NCI-H226 (cell line): ENCODE measurements at places on chromosomes 3 and 15.
A peak's percentile ranks its signal among the peaks of the same experiment; 100 is the strongest.

DNA sequence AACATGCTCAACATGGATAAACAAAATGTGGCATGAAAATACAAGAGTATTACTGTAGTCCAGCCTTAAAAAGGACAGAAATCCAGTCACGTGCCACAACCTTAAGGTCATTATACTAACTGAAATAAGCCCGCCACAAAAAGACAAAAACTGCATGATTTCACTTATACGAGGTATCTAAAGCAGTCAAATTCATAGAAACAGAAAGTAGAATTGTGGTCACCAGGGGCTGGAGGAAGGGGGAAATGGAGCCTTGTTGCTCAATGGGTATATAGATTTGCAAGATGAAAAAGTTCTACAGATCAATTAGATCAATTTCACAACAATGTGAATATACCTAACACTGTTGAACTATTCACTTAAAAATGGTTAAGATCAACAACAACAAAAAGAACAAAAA lies 7.4 kb downstream of the GLB1 start:
- no peak for DNase-seq

DNA sequence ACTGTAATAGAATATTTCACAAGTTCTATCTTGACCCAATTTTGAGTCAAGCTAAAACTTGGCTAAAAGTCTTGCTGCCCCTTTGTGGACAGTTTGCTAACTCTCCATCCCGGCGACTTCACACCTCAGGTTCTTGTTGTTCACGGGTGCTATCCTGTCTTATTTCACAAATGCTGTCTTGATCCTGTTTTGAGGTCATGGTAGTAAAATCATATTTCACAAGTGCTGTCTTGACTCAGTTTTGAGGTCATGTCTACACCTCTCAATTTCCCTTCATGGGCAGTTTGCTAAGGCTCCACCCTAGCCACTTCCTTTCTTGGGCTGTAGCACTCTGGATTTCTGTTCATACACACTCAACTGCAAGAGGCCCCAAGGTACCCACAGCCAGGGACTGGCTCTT lies 45.0 kb upstream of the GK5 start:
- no peak for DNase-seq

DNA sequence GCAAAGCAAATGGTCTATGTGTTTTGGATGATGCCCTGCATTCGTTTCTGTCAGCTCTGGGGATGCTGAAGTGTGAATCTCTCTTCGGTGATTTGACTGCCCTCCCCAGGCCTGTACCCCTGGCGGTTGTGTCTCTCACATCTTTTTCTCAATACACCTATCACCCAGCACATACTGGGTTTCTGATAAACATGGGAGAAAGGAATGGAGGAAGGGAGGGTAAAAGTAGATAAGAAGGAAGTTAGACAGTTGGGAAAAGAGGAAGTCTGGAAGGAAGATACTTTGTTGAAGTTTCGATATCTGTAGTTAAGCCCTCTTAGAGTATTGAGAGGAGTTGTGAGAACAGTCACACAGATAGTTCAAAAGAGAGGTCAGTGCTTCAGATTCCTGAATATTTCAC lies 35.8 kb upstream of the LRTM1 start:
- DNase-seq: no peak

DNA sequence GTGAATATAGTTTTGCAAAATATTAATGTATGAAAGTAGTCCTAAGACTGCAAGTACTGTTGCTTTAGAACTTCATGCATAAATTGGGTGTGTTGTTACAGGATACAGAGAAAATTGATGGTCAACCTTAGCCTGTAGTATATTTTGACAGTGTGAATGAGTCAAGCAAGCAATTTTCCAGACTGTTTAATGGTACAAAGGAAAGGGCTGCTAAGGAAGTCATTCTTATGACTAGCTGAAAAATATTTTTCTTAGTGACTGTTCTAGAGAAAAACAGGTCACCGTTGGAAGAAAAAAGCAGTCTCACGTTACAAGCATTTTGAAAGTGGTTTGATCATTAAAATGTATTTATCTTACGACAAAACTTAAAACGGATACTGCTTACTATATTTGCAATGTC lies 49.2 kb downstream of the MBNL1 start:
- DNase-seq: no peak

GRCh38 chr3:42502429-42503250 lies at the start of gene VIPR1:
VIPR1 (plus strand) TSS chr3:42502643; CDS start chr3:42502736, 93 bp downstream.
- peak; percentile 56 for DNase-seq

GRCh38 chr15:93150910-93151881 lies 62.2 kb upstream of the RGMA start:
- peak; percentile 23 for DNase-seq

DNA sequence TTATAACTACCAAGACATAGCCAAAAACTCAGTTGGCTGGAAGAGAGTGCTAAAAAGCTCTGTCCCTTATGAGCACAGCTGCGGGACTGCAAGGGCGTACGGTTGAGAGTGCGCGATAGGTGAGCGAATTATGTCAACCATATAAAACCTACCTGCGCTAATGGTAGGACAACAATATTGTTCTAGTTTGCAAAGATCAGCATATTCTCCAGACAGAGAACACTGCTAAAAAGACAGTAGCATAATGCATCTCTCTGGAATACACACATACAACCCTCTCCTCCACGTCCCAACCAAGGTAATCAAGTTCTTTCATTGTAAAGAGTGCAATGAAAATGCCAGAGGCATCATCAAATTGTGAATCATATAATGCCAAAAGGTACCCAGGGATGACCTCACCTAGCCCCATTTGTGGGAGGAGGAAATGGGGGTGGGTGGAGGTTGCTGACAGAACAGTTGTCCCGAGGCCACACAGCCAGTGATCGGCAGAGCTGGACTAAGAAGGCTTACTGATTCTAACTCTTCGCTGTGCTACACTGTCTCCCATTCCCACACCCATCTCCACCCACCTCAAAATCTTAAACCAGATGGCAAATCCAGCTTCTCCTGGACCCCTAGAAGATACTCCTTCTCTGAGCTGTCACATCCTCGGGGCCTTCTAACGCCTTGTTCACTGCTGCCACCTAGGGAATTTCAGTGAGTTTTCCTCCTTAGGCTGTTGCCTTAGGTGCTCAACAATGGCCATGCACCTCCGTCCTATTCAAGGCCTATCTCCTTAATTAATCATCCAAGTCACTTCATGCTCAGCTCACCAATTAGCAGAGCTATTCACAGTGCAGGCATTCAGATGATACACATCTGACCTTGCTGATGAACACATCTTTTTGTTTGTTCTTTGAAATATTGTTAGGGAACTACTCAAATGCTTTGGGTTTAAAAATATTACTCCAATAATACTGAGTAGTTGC lies 60.7 kb downstream of the RPL22L1 start:
- peak; percentile 68 for DNase-seq

DNA sequence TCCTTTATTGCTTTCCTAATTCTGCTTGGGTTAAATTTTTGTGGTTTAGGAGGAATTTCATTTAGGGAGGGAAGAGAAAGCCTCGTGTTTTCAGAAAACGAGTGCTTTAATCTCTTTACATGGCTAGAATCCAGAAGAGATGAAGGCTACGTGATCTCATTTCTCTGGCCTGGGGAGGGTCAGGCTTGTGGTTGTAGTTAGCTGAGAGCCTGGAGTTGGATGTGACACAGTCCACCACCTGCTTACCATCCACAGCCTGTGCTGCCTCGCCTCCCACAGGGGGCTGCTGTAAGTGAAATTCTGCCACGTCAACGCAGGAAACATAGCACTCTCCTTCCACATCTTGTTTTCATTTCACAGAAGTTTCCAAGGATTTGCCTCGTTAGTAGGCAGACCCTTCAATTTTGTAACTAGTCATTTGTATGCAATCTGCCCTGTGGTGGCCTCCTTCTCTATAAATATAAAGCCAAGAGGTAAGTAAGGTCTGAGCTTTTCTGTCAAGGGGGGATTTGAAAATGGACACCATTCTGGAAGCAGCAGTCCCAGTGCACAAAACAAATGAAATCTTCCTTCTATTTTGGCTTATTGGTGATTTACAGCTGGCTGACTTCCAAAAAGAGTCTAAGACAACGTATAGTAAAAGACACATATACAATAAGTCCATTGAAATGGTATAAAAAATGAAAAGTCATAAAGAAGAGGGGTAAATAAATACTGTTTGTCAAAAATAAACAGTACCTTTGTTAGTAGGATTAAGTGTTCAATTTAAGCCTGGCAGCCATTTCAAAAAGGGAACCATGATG lies 3.4 kb downstream of the GXYLT2 start:
- DNase-seq: peak; percentile 95

- DNase-seq: no peak
Measured at GRCh38 chr15:83081256-83082014, 14.4 kb upstream of the BTBD1 start.

DNA sequence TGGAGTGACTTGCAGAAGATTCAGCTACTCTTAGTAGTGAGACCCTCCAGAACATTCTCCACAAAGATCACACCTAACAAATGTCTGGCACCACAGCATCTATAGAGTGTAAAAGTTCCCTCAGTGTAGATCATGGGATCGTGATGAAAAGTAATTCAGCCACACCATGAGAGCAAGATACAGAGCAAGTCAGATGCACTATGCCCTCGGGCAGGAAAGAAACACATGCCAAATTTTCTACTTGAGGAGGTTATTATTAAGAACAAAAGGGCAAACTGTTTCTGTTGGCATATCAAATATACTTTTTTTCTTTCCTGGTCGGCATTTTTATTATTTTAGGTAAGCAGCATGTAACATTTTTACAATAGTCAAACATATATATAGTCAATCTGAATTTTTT lies 44.8 kb upstream of the SNTN start:
- no peak for DNase-seq

DNA sequence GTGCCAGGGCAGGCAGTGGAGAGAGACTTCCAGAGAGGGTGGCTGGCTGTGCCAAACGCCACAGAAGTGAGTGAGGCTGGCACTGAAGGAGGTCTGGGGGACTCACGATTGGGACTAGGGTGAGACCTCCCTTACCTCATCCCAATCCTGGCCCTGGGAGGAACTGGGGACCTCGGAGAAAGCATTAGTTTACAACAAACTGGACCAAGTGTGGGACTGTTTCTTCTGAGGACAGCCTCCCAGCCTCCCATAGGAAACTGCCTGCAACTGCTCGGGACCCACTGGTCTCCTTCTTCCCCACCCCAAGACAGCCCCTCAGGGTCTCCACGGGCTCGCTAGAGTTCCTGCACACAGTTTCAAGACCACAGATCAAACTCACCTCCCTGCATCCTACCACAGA lies 45.4 kb downstream of the ST6GAL1 start:
- DNase-seq: no peak

- peak; percentile 22 for DNase-seq
Measured at GRCh38 chr3:140469491-140469890, 208.4 kb upstream of the TRIM42 start.

- no peak for DNase-seq
Measured at GRCh38 chr3:13240928-13241618, 167.8 kb upstream of the IQSEC1 start.
